Motor neuron (in vitro differentiated cells): ENCODE measurements at places on chromosomes 4 and X. TPM values are rescaled to one million over a fixed set of nuclear protein-coding genes. Genes with fewer than 3 reads are reported as not detected.

Gene ZAR1
- total RNA-seq, result not detected in 2 replicates

Gene DGAT2L6
- total RNA-seq, result not detected in 2 replicates

Gene PCDH11X
- total RNA-seq, result 0.05 TPM in 1 of 2 replicates, not detected in the other

Gene PLAC1
- total RNA-seq, result not detected in 2 replicates

Gene DCAF12L2
- 0.89 and 0.99 TPM in 2 replicates for total RNA-seq

Gene LUZP4
- not detected in 2 replicates for total RNA-seq

Gene SASH3
- total RNA-seq, result 0.16 and 0.31 TPM in 2 replicates

Gene WAS
- 0.56 TPM in 1 of 2 replicates, not detected in the other for total RNA-seq

Gene EXOC1L
- not detected in 2 replicates for total RNA-seq

Gene NAP1L5
- total RNA-seq, result 41.3 and 42.4 TPM in 2 replicates

Gene HSD17B13
- total RNA-seq, result 19.3 and 23.8 TPM in 2 replicates

Gene MAGEB17
- total RNA-seq, result not detected in 2 replicates

Gene PABPC1L2A
- 0.38 TPM in 1 of 2 replicates, not detected in the other for total RNA-seq
